Panc1 (cell line): ENCODE measurements at places on chromosomes 3 and 15.
A peak's percentile ranks its signal among the peaks of the same experiment; 100 is the strongest.

DNA sequence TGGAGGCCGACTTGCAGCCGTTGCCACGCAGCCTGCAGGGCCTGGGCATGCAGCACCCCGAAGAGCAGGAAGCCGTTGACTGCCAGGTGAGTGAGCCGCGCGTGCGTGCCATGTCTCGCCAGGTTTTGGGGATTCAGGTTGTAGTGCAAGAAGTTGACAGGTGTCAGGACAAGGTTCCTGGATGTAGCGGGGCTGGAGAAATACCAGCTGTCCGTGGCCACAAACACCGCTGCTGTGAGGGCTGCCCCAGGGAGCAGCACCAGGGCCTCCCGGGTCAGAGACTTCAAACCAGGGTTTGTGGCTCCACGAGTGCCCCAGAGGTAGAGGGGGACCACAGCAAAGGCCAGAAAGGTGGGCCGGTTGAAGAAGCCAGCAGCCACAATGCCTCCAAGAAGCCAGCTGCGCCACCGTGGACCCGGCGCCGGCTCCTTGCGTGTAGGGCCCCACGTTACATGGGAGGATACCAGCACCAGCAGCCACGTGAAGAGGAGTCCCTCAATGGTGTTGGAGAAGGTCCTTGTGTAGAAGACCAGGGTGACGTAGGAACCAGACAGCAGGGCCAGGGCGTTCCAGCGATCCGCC, 5.6 kb upstream of the NCBP2 start:
- no peak for DNase-seq

DNA sequence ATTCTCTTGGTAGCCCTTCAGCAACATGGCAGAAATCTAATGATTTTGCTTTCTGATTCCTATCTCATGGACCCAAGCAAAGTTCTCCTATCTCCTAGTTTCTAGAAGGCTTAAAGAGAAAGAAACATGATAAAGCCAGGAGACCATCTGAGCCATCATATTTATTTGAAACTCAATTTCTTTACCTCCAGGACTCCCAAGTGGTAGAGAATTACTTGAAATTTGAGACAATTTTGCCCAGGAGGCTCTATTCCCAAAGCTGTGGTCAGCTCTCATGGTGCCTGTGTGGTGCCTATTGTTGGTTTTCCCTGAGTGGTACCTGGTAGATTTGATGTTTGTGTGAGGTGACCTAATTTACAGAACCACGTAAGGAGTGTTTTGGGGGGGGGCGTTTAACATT, 38.8 kb downstream of the CHP1 start:
- no peak for DNase-seq

- no peak for DNase-seq
These were observed 819.4 kb downstream of the DIPK2A start for GRCh38 chr3:144791034-144791433.

DNA sequence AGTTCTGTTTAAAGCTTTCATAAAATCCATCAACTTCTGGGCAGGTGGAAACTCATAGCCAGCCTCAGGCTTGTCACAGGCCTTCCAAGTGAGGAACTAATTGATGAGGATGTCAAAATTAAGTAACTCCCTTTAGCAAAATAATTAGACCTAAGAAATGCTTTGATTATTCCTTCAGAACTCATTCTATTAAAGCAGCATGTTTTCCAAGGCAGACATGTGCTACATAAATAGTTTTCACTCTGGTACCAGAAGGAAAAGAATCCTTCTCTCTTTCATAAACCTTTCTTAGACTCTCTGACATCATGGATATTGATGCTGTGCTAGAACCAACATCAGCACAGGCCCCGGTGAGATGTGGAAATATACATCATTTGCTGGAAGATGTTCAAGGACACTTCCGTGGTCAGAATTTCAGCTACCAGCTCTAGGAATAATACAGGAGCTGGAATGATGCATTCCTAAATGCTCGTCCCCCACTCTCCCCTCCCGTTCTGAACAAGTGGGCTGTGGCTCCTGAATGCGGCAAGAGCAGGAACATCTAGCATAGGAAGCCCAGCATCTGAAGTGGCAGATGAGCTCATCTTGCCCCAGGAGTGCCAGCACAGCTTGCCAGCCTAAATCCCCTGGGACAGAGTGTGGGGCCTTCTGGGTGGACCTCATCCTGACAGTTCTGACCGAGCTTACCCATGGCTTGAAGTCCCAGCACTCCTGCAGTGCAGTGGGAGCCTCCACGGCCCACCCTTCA, 82.4 kb downstream of the WWTR1 start:
- peak; percentile 92 for DNase-seq

GRCh38 chr15:99850517-99850916, 117.3 kb upstream of the LYSMD4 start:
- DNase-seq: no peak

DNA sequence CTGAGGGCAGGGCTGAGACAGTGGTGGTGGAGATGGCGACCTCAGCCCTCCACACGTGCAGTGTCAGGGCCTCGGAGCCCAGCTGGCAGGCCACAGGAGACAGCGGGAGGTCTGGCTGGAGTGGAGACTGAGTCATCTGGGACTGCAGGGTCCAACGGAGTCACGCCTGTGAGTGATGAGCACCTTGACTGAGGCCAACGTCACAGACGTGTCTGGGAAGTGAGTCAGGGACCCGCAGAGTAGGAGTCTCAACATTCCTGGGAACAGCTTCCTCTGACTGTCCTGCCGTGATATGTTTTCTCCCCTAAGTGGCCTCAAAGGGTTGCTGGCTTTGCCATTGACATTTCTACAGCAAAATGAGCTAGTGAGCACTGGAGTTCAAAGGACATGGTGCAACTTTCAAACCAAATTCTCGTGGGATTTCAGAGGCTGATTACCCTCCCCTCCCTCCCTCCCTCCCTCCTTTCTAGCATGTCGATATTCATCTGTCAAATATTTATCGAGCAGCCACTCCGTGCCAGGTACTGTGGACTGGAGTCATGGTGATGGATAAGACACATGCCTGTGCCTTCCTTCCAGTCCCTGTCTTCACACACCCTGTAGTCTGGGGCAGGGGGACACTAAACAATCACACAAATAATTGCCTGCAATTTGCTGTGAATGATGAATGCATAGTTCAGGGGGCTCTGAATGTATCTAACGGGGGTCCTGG, 53.3 kb upstream of the AMOTL2 start:
- DNase-seq: peak; percentile 95

- DNase-seq: no peak
These were observed 54.5 kb downstream of the CPN2 start for GRCh38 chr3:194296454-194297263.

DNA sequence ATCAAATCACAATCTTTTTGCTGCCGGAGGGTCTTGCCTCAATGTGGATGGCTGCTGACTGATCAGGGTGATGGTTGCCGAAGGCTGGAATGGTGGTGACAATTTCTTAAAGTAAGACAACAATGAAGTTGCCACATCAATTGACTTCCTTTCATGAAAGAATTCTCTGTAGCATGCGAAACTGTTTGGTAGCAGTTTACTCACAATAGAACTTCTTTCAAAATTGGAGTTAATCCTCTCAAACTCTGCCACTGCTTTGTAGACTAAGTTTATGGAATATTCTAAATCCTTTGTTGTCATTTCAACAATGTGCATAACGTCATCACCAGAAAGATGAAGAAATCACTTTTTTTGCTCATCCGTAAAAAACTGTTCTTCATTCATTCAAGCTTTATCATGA, 65.8 kb downstream of the B3GNT5 start:
- DNase-seq: no peak

- DNase-seq: no peak
These were observed 56.3 kb upstream of the LRIG1 start for GRCh38 chr3:66557170-66557569.

DNA sequence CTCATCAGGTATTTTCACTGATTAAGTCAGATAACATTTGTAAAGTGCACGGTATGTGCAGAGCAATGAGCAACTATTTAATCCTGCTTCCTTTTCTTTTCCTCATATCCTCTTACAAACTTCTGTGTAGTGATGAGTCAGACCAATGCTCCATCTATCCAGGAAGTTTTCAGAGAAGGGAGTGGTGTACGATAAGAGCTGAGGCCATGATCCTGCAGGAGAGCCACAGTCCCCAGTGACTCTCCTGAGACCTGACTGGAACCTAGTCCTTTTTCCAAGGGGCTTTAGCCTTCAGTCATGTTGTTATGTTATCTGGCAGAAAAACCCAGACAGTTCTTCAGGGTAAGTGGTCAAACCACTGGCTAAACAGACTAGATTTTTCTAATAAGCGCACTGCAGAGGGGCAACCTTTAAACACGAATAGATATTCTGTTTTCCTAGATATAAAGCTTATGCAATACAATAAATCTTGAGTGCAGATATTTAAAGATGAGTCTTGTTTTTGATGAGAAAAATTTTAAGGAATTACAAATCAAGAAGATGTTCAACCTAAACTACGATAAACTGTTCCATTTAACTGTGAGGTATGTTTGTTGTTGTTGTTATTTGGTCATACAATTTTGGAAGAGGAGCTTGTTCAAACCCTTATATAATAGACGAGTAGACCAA, 110.5 kb upstream of the RAP2B start:
- peak; percentile 77 for DNase-seq

GRCh38 chr3:19190126-19190525, 41.8 kb downstream of the KCNH8 start:
- no peak for DNase-seq

GRCh38 chr3:146550743-146551510, 6.5 kb upstream of the PLSCR1 start:
- DNase-seq: no peak

GRCh38 chr3:72947715-72948490, 48.7 kb upstream of the PPP4R2 start:
- no peak for DNase-seq

DNA sequence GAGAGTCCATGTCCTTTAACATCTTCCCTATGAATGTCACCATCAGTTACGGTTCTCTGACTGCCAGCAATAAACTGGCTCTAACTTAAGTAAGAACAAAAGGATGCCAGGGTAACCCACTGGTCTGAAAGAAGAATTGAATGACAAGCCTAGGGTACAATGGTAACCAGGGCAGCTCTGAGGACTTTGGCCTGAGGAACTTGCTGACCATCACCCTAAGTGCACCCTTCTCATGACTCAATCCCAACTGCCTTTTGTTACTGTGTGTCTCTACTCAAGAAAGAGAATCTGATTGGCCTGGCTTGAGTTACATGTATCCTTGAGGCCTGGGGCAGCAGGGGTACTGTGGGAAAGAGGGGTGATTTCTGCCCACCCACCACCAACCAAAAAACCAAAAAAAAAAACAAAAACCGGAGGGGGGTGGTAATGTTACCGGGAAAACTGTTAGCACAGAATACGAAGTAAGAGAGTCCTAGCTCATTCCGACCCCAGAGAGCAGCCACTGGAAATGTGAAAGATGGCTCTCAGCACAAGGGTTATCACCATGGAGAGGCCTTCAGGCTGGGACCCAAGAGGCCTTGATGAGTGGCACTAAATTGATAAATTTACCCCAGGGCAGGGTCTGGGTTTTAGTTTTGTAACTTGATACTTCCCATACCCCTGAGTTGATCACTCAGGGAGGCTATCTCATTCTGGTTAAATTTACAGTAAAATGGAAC, 9.3 kb upstream of the SLC28A1 start:
- DNase-seq: no peak

GRCh38 chr3:166783206-166783605, 596.9 kb downstream of the ZBBX start:
- DNase-seq: no peak

DNA sequence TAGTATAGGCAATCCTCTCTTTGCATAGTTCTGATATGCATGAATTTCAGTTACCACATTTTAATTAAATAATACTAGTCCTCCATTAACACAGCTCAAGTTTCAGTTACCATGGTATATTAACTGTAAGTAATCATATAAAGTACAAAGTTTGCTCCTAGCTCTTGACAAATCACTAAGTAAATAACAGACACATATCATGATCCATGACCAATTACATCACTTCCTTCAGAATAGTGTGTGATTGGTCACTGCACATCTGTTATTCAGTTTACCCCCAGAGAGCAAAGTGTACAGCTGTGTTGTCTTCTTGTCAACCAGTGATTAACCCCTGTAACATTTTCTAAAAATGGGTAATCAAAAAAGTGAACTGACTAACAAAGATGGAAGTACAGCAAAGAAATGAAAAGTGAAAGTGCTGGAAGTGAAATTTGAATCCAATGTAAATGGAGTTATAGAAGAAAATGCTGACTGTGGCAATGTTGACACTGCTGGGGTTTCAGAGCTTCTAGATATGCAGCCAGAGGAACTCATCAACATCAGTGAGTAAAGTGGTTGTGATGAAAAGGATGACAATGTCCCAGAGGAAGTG, 30.2 kb upstream of the LEKR1 start:
- no peak for DNase-seq

DNA sequence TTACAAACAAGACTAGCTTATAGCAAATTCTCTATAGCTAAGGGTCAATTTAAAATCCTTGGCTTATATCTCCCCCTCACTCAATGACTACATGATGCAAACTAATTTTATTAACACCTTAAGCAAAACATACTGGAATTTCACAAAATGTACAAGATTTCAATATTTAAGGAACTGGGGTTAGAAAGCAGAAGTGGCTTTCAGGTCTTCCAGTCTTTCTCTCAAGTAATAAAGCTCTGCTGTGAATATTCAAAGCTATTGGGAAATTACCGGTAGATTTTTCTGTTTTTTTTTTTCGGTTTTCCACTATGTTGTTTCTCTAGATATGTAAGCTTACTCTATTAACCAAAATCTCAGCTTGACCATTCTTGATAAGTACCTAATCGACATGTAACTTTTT, 3.9 kb downstream of the EPM2AIP1 start:
- no peak for DNase-seq

- no peak for DNase-seq
These were observed at the start of gene CHST13 for GRCh38 chr3:126523745-126524428. CHST13 (plus strand) TSS chr3:126524155; CDS start chr3:126524333, 178 bp downstream.

DNA sequence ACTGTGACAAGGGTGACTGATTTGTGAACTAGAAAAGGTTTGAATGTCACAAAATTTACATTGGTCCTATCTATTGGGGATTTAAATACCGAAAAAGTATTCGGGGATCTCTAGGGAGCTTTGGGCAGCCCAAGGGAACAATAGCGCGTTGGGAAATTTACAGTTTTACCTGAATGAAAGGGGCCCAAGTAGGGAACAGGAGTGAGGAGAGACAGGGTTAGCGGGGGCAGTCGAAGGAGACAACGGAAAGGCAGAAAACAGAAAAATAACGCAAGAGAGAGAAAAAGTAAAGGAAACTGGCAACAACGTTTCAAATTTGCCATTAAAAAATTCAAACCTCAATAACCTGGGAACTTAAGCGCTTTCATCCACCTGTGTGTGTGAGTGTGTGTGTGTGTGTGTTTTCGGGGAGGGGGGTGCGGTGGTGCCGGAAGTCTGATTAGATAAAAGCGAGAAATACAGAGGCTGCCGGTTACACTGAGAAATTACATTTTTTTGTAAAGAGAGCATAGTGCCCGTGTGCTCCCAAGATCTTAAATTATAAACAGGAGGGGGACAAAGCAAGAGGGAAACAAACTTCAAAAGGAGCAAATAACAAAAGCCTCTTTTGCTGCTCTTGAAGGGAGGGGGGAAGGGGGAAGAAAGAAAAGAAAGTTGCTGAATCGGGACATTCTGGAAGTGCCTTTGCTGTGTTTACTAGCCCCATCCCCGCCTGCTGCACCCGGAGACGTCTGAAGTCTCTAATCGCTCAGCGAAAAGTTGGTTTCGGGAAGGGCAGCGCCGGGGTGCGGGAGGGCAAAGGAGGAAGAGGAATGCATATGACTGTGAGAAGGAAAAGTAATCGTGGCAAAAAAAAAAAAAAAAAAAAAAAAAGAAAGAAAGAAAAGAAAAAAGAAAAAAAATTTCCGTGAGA, 721 bp upstream of the ZIC1 start:
- no peak for DNase-seq

GRCh38 chr3:102670986-102671385, 236.2 kb downstream of the ZPLD1 start:
- no peak for DNase-seq

GRCh38 chr15:42084465-42085235, 9.7 kb downstream of the PLA2G4D start:
- peak; percentile 48 for DNase-seq
